ENCODE measurements at places on chromosomes 2 and 18.
A peak's percentile ranks its signal among the peaks of the same experiment; 100 is the strongest.

GRCh38 chr2:85181134-85181631 lies 48.0 kb downstream of the TCF7L1 start:
- DNase-seq = no peak

- DNase-seq = no peak
These were observed 499.9 kb upstream of the SPHKAP start for GRCh38 chr2:228681426-228681825.

DNA sequence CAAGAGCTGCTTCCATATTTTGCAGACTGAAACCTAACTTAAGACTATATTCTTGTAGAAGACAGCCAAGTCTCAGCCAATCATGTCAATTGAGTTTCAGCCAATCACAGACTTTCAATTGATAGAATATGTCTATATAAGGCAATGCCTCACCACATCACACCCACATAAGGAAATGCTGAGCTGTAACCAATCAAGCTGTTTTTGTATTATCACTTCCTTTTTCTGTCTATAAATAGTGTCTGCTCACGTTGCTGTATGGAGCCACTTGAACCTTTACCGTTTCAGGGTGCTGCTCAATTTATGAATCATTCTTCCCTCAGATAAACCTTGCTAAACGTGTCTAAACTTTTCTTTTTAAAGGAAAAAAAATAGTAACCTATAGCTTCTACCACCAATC lies 1554.4 kb upstream of the LRRTM1 start:
- DNase-seq = no peak

DNA sequence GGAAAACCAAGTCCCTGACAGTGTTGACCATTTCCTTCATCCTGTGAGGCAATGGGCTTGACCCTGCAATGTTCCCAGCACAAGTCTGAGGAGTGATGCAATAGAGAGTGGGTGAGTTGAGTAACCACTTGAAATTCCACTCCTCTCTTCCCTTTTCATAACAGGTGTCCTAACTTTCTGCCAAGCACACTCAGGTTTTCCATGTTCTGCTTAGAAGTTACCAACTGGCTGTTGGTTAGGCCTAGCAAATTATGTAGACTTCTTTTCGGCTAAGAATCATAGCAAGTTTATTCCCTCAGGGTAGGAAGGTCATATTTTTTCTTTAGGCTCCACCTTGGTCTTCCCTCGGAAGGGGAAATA lies 11.5 kb downstream of the GNLY start:
- DNase-seq = no peak

DNA sequence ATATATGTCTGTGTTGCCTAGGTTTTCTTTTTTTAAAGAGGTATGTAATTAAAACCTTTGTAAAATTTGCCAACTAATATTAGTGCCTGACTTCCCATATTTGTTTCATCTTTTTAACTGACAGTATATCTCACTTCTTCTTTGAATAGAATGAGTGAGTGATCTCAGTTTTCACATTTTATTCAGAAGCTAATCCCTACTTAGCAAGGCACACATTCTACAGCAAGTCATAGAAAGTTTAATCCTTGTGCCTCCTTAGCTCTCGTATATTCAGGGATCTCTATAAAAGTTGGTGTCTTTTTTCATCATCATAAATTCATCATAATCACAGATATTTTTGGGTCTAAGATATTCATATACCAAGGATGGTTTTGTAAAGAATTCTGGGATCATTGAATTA lies 66.6 kb downstream of the RIF1 start:
- no peak for DNase-seq

GRCh38 chr2:20534913-20535801 lies 88.3 kb downstream of the RHOB start:
- DNase-seq = no peak

DNA sequence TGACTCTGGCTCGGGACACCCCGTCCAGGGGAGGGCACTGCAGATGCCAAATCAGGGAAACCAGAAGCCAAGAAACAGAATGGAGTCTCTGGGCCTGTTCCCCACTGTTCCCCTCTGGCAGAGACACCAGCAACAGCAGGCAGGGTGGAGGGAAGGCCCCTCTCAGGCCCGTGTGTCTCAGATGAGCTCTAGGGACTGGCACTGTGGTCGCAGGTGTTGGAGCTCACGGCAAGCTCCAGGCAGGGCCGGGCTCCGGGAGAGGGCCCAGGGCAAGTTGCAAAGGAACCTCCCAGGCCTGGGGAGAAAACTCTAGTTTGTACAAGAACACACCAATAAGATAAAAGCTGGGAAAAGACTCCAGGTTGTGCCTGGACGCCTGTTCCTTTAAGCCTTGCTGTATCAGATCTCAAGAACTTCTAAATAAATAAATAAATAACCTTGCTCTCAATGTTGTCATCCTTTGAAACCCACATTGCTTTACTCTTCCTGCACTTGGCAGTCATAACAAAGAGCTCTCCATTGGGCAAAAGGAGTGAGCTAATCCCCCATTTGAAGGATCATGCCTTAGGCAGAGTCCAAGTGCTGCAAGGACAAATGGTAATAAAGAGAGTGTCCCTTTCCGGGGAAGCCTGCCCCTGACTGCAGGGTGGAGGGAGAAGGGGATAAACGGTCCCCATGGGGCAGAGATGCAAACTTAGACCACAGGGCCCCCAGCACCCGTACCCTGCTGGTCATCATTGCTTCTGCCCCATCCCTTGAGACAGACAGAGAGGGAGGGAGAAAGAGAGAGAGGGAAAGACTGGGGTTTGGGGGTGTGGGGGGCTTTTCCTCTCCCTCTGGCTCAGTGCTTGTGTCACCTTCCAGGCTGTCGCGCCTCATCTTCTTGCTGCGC lies 33.3 kb downstream of the CNGA3 start:
- DNase-seq = no peak

- no peak for DNase-seq
These were observed 236.4 kb downstream of the LRRTM1 start for GRCh38 chr2:80068038-80068731.

DNA sequence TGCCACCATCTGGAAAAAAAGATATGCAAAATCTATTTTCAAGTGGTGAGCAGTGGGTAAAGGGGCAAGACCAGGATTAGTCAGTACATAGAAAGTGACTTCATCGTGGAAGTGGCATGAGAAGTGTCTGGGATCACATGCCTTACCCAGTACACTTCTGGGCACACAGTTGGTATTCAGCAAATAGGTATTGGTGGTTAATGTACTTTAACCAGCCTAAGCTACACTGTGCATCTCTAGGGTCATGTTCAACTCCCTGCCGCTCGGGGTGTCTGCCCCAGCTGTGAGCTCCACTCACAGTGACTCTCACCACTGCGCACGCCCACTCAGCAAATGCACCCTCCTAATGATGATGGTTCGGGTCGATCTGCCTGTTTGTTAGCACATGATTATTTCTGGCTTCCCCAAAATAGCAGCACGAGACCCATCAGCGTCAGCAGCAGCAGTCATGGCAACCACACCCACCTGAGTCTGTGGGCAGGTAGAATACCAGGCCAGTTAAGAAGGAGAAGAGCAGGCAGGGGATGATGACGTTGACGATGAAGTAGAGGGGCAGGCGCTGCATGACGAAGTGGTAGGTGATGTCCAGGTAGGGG lies 11.1 kb downstream of the CHRNA1 start:
- DNase-seq = peak; percentile 27

- DNase-seq = no peak
These were observed 18.3 kb upstream of the CHCHD5 start for GRCh38 chr2:112566104-112566503.

GRCh38 chr2:43854671-43855070 lies 15.9 kb downstream of the ABCG8 start:
- no peak for DNase-seq

- DNase-seq = no peak
These were observed 64.1 kb downstream of the POLE4 start for GRCh38 chr2:75022516-75022915.

GRCh38 chr2:220315098-220315823 lies 687.8 kb downstream of the SLC4A3 start:
- DNase-seq = no peak

GRCh38 chr2:215311625-215312396 lies at the start of gene ATIC:
TSS of gene ATIC (plus strand) at chr2:215312059. CDS start at chr2:215312143, 84 bp downstream.
- peak; percentile 80 for DNase-seq

DNA sequence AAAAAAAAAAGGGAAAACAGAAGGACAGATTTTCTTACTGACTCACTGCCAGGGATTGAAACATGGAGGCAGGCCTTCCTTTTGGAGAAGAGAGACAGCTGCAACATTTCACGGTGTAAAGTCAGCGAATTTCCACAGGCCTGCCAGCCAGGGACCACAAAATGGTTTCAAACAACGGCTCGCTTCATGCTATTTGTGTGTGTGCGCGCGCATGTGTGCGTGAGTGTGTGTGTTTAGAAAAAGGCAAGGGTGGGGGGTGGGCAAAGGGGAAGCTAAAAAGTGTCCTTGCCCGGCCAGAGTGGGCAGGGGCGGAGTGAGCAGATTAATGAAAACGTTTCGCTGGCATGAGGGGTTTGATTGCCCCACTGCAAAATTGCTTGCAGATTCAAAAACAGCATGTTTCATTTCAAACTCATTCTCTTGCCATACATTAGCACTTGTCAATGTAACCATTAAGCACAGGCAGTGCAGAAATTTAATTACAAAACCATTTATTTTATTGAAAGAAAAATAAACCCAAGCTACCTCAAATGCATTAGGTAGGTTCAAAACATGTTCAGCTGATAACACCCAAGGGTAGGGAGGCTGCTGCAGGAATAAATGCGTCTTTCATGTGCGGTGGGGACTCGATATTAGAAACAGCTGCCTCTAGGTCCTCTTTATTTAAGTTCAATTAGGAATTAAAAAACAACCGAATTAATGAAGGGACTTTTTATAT lies 182.1 kb upstream of the SIX2 start:
- no peak for DNase-seq

- DNase-seq = no peak
These were observed 366.9 kb upstream of the GALNT5 start for GRCh38 chr2:156890529-156891148.

GRCh38 chr18:37965572-37965970 lies 400.0 kb upstream of the CELF4 start:
- DNase-seq = no peak

DNA sequence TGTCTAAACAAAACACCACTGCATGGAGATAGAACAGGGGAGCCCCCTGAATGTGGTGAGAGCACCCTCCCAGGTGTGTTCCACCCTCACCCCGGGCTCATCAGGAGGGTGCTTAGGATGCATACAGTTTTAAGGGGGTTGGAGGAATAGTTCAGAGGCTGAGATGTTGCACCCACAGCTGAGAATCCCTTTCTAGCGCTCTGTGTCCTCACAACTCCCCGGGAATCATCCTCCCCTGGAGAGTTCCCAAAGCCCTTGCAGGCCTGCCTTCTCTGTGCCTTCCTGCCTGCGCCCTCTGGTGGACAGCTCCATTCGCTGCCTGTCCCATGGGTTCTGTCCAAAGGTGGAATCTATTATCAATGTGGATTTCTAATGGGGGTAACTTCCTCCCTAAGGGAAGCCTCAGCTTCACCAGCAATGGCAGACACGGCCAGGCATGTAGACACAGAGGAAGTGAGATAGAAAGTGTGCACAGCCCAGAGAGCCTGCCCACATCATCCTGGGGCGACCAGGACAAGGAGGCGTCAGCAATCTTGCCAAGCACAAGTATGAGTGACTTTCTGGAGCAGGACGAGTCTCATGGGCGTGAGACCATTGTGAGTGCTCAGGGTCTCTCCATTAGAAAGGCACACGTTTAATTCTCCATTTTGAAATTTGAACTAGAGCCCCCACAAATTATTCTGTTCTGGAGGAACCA lies 1.2 kb upstream of the UGT1A5 start:
- peak; percentile 35 for DNase-seq

DNA sequence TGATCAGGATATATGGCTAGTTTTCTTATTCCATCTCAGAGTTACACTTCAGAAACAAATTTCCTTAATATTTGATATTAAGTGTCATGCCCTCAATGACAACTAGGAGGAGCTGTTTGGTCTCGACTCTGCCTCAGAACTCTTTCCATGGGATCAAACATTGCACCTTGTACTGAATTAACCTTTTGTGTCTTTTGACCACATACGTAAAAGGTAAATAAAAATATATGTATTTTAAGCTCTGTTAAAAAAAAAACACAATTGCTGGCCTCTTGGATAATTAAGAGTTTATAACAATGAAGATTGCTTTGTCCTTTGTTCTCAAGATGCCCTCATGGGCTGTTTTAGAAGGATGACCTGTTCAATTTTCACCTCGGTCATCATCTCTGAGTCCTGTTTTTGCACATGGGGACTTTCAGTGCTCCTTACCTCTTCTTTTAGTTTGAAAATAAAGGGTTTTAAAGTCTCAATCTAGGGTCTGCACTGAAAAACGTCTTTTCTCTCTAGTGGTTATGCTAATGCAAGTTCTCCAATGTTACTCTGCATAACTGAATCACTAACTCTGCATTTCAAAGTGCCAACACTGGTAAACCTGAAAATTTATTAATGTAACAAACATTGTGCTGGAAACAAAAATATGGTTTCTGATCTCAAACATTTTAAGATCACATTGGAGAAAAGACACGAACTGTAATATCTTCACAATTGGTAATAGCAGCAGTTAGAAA lies 18.8 kb upstream of the FN1 start:
- no peak for DNase-seq

GRCh38 chr2:142582317-142582716 lies 295.1 kb upstream of the KYNU start:
- no peak for DNase-seq

DNA sequence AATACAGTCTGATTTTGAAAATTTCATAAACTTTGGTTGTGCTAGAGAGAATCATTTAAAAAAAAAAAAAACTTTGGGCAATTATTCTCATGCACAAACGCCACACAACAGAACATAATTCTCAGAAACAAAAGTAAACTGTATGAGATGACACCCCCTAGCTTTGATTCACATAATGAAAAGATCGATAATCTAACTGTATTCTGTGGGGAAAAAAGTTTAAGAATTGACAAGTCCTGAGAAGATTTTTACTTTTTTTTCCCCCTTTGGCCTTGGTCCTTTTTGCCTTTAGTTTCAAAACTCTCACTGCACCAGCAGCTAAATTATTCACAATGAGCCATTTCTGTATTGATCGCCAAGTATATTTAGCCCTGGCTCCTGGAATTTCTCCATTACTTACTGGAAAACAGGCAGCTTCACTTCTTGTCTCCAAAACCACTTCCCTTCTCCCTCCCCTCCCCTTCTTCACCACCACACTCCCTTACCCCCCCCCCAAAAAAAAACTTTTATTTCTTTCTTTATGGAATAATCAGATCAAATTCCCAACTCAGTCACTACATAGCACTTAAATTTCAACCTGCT lies 2.0 kb downstream of the IKZF2 start:
- DNase-seq = no peak

- DNase-seq = no peak
These were observed 20.8 kb downstream of the SP140L start for GRCh38 chr2:230347659-230348305.

DNA sequence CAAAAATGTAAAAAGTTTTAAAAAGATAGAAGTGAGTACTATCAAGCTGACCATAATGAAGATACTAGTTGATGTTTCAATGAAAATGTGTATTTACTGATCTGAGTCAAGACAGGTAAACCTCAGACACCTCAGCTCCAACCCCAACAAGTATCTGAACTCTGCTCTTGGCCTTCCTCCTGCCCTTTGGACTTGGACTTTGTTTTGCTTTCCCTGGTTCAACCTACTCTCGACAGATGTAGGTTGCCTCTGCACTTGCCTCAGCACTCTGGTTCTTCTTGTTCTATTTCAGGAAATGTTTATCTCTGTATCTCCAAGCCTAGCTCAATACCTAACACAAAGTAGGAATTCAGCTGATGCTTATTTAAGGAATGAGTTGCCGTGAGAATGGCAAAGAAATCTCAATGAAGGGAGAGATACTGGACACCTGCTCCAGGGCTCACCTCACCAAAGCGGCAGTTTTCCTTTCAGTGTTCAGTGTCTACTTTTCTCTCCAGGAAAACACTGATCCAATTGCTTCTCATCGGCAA lies 248.8 kb upstream of the CTAGE1 start:
- DNase-seq = no peak

Measured in activated T-helper 1 cell treated with anti-CD3 and anti-CD28 coated beads, Interleukin-2, amount 50 U/mL, for 16 hours (primary cell).